CD4-positive, alpha-beta T cell (primary cell): ENCODE measurements at places on chromosomes 11 and 22.

- H3K4me1 ChIP-seq = no peaks in the 10 kb centered on the region
- H3K27ac ChIP-seq = no peak overlapping the region
- no peaks in the 10 kb centered on the region for H3K36me3 ChIP-seq
- no peaks in the 10 kb centered on the region for H3K27me3 ChIP-seq
Measured at GRCh38 chr11:26844963-26845362, 123.1 kb upstream of the SLC5A12 start.

GRCh38 chr11:10443152-10443551 is 11.9 kb upstream of the AMPD3 start:
- H3K27ac ChIP-seq = no peak overlapping the region
- no peak overlapping the region for H3K4me3 ChIP-seq
- no peak for DNase-seq

- DNase-seq = no peak
- no peaks in the 10 kb centered on the region for H3K4me1 ChIP-seq
- H3K27ac ChIP-seq = no peak overlapping the region
- H3K36me3 ChIP-seq = no peaks in the 10 kb centered on the region
- peaks cover 2% of the 10 kb centered on the region for H3K27me3 ChIP-seq
Measured at GRCh38 chr22:26316732-26317285, 112.3 kb upstream of the ASPHD2 start.

- DNase-seq = no peak
- H3K36me3 ChIP-seq = no peaks in the 10 kb centered on the region
- no peak overlapping the region for H3K27ac ChIP-seq
- H3K4me3 ChIP-seq = no peak overlapping the region
- H3K27me3 ChIP-seq = no peaks in the 10 kb centered on the region
- H3K4me1 ChIP-seq = no peaks in the 10 kb centered on the region
Measured at GRCh38 chr11:109062445-109062844, 359.5 kb upstream of the C11orf87 start.

- H3K36me3 ChIP-seq = peaks cover 40% of the 10 kb centered on the region
- H3K27ac ChIP-seq = no peak overlapping the region
- H3K4me1 ChIP-seq = no peaks in the 10 kb centered on the region
- H3K27me3 ChIP-seq = no peaks in the 10 kb centered on the region
Measured at GRCh38 chr11:46808799-46809431, 37.2 kb downstream of the CKAP5 start.

- H3K27ac ChIP-seq = no peak overlapping the region
- H3K4me3 ChIP-seq = no peak overlapping the region
- no peaks in the 10 kb centered on the region for H3K27me3 ChIP-seq
- no peaks in the 10 kb centered on the region for H3K36me3 ChIP-seq
- no peaks in the 10 kb centered on the region for H3K4me1 ChIP-seq
- no peak for DNase-seq
Measured at GRCh38 chr11:111081021-111081511, 164.5 kb upstream of the POU2AF2 start.

- peak overlapping the region; percentile 99 for H3K4me3 ChIP-seq
- peak overlapping the region; percentile 77 for H3K27ac ChIP-seq
- H3K36me3 ChIP-seq = peaks cover 32% of the 10 kb centered on the region
- H3K27me3 ChIP-seq = no peaks in the 10 kb centered on the region
Measured at GRCh38 chr11:64224891-64225607, 937 bp downstream of the TRPT1 start.

DNA sequence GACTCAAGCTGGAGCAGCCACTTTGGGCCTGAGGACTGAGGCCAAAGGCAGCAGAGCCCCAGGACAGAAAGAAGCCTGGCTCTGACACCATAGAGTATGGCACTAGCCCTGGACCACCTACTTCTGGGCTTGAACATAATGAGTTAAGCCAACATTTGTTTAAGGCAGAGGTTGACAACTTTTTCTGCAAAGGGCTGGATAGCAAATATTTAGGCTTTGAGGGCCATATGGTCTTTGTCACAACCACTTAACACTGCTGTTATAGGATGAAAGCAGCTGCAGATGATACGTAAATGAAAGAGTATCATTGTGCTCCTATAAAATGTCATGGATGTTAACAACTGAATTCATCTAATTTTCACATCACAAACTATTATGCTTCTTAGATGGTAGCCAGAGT is 16.6 kb downstream of the OSBP start:
- H3K4me1 ChIP-seq = no peaks in the 10 kb centered on the region
- DNase-seq = no peak
- H3K36me3 ChIP-seq = peaks cover 92% of the 10 kb centered on the region
- H3K27me3 ChIP-seq = no peaks in the 10 kb centered on the region

GRCh38 chr11:86914865-86915519 is 40.2 kb downstream of the FZD4 start:
- no peak overlapping the region for H3K4me3 ChIP-seq
- peaks cover 3% of the 10 kb centered on the region for H3K4me1 ChIP-seq
- no peaks in the 10 kb centered on the region for H3K36me3 ChIP-seq
- H3K27me3 ChIP-seq = no peaks in the 10 kb centered on the region
- no peak for DNase-seq

DNA sequence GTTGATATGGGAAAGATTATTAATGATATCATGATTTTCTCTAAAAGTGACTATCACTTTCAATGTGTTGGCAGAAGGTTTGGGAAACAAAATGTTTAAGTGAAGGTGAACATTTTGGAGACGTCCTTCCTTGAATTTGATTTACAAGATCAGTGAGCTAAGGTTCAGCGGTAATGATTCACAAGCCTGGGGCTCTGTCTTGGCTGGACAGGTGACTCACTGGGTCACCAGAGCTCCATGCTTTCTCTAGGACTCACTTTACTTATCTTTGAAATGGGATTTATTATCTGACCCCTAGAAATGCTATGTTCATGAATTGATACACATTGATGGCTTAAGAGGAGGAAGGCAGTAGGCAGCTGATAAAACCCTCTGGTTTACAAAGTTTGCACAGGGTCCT is 437.5 kb downstream of the NTM start:
- no peaks in the 10 kb centered on the region for H3K4me1 ChIP-seq
- no peak overlapping the region for H3K4me3 ChIP-seq
- no peaks in the 10 kb centered on the region for H3K36me3 ChIP-seq

- H3K27me3 ChIP-seq = peaks cover 37% of the 10 kb centered on the region
- peak; percentile 51 for DNase-seq
- H3K36me3 ChIP-seq = no peaks in the 10 kb centered on the region
- no peak overlapping the region for H3K27ac ChIP-seq
- peaks cover 28% of the 10 kb centered on the region for H3K4me1 ChIP-seq
- peak overlapping the region; percentile 66 for H3K4me3 ChIP-seq
Measured at GRCh38 chr22:49724893-49725489, 102.7 kb downstream of the BRD1 start.

- H3K36me3 ChIP-seq = peaks cover 25% of the 10 kb centered on the region
- H3K27ac ChIP-seq = no peak overlapping the region
- peaks cover 26% of the 10 kb centered on the region for H3K4me1 ChIP-seq
- no peak for DNase-seq
Measured at GRCh38 chr11:83195143-83195466, 1.6 kb downstream of the ANKRD42 start.

GRCh38 chr11:112783945-112784322 is 177.3 kb upstream of the NCAM1 start:
- DNase-seq = no peak
- no peak overlapping the region for H3K4me3 ChIP-seq
- H3K4me1 ChIP-seq = no peaks in the 10 kb centered on the region

GRCh38 chr11:100849009-100849900 is 162.2 kb downstream of the ARHGAP42 start:
- H3K27me3 ChIP-seq = no peaks in the 10 kb centered on the region
- no peaks in the 10 kb centered on the region for H3K36me3 ChIP-seq
- no peak overlapping the region for H3K4me3 ChIP-seq
- DNase-seq = no peak
- H3K4me1 ChIP-seq = no peaks in the 10 kb centered on the region

GRCh38 chr11:23974601-23975000 is 522.3 kb upstream of the LUZP2 start:
- no peaks in the 10 kb centered on the region for H3K4me1 ChIP-seq
- H3K36me3 ChIP-seq = no peaks in the 10 kb centered on the region
- no peaks in the 10 kb centered on the region for H3K27me3 ChIP-seq
- no peak overlapping the region for H3K27ac ChIP-seq

DNA sequence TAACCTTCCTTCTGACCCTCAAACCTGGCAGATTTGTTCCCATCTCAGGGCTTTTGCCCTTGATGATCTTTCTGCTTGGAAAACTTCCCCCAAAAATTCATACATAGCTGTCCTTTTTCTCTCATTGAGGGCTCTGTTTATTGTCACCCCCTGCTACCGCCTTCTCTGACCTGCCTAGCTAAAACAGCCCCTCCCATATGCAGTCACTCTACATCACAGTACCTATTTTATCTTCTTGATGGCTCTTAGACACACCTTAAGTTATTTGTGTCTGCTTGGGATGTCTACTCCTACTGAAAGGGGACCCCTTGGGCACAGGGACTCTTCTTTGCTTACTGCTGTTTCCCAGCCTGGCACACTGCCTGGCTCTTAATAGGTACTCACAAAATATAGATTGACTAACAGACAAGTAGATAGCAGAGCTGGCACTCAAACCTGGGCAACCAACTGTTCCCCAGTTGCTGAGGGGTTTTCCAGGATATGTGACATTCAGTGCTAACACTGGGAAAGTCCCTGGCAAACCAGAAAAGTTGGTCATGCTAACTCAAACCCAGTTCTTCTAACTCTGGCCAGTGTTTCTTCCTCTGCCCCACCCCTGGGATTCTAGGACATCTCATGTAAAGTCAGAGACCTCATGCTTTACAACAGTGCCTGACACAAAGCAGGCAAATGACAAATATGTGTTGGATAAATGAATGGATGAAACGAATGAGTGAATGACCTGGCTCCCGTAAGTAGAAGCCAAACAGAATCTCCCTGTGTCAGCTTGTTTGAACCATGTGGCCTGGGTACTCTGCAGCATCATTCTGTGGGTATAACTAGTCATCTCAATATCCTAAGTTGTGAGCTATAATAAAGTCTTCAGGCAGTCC is 19.8 kb upstream of the FJX1 start:
- H3K4me1 ChIP-seq = no peaks in the 10 kb centered on the region
- H3K4me3 ChIP-seq = no peak overlapping the region
- no peak overlapping the region for H3K27ac ChIP-seq
- H3K36me3 ChIP-seq = no peaks in the 10 kb centered on the region
- DNase-seq = no peak

GRCh38 chr11:69002570-69003231 is 10.3 kb downstream of the MRGPRF start:
- H3K27me3 ChIP-seq = peaks cover 4% of the 10 kb centered on the region
- DNase-seq = no peak
- H3K4me3 ChIP-seq = no peak overlapping the region
- H3K27ac ChIP-seq = no peak overlapping the region

GRCh38 chr11:69996451-69996850 is 81.7 kb upstream of the ANO1 start:
- peaks cover 7% of the 10 kb centered on the region for H3K27me3 ChIP-seq
- DNase-seq = no peak
- H3K36me3 ChIP-seq = no peaks in the 10 kb centered on the region
- no peak overlapping the region for H3K27ac ChIP-seq
- H3K4me3 ChIP-seq = no peak overlapping the region

DNA sequence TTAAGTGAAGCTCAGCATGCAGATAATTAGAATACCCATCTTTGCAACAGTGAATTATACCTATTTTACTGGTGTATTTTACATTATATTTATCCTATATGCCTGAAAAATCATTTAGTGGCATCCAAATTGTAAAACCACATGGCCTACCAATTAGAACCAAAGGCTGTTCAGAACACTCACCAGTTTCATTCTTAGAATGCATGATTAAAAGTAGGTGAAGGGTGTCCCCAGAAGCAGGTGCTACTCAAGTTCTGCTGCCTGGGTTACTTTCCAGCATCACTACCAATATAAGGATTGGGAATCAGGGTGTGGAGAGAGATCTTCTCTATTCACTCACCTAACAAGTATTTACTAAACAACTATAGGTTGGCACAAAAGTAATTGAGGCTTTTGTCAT is 103.3 kb downstream of the SGSM3 start:
- no peak overlapping the region for H3K4me3 ChIP-seq
- no peaks in the 10 kb centered on the region for H3K27me3 ChIP-seq
- H3K4me1 ChIP-seq = peaks cover 4% of the 10 kb centered on the region
- H3K36me3 ChIP-seq = peaks cover 4% of the 10 kb centered on the region

DNA sequence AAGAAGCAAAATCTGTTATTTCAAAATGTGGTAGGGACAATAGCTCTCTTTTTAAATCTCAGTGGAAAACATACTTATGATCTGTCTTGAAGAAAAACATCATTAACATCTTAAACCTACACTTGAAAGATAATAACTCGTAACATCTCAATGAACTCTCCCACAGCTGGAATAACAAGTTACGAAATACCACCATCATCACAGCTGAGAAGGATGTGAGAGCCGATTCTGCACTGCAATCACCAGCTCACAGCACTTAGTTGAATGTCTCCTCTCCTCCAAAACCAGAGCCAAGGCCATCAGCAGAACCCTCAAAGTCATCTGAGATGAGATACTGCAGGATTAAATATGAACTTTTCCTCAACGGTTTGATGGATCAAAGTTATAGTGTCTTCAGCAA is 124.3 kb downstream of the ARHGAP20 start:
- no peaks in the 10 kb centered on the region for H3K27me3 ChIP-seq
- H3K4me1 ChIP-seq = no peaks in the 10 kb centered on the region
- DNase-seq = no peak
- no peak overlapping the region for H3K4me3 ChIP-seq
- no peak overlapping the region for H3K27ac ChIP-seq

DNA sequence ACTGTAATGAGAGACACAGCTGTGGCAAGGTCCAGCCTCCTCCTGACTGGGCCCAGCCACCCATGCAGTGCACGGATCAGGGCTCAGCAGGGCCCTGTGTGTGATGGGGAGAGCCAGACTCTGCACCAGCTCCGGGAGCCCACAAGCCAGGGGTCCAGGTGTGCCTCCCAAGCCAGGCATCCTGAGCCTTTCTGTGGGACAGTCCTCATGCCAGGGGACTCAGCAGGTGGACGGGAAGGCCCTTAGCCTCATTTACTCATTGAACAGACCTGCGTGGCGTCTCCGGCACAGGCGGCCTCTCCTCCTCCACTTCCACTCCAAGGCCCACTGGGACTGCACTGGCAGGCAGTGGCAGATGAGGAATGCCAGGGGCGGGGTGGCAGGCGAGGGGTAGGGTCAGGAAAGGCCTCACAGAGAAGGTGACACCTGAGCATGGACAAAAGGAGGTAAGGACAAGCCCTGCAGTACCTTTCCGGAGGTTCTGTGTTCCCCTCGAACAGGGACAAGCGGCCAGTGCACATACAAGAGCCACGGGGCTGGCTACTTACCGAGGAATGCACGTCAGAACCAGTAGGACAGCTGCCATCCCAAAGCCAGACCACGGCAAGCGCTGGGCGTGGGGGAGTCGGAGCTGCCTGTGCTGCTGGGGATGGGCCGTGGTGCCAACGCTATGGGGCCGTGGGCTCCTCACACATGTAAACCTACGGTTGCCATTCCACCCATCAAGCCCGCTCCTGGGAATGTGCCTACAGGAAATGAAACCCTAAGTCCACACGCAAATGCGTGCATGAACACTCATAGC is 52.7 kb downstream of the IGF2 start:
- no peaks in the 10 kb centered on the region for H3K36me3 ChIP-seq
- no peaks in the 10 kb centered on the region for H3K4me1 ChIP-seq
- H3K27ac ChIP-seq = no peak overlapping the region
- DNase-seq = no peak
- no peak overlapping the region for H3K4me3 ChIP-seq
